ENCODE measurements at places on chromosomes 12 and 14.

DNA sequence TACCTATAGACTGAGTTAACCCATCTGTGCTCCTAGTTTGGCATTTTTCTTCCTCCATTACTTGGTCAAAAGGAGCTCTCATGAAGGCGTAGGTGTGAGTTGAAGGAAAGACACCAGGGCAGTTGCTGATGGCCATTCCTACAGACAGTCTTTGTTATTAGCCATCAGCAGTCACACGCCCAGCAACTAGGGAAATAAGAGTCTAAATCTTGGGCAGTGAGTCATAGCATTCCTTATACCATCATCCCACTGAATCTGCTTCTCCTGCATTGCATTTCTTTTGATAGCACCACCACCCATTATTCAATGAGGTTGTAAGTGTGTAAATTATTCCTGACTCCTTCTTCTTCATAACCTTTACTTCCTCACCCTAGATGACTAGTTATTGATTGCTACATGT is 150.9 kb upstream of the IGF1 start:
- no peak for DNase-seq
- no peaks in the 10 kb centered on the region for H3K27me3 ChIP-seq
- no peaks in the 10 kb centered on the region for H3K36me3 ChIP-seq
- H3K27ac ChIP-seq: no peak overlapping the region

- no peaks in the 10 kb centered on the region for H3K36me3 ChIP-seq
- no peak overlapping the region for H3K4me3 ChIP-seq
- no peaks in the 10 kb centered on the region for H3K4me1 ChIP-seq
- DNase-seq: no peak
- H3K27ac ChIP-seq: no peak overlapping the region
- no peaks in the 10 kb centered on the region for H3K27me3 ChIP-seq
Observed at GRCh38 chr14:86858591-86858990, 1134.4 kb downstream of the GALC start.

- no peak overlapping the region for H3K27ac ChIP-seq
- H3K27me3 ChIP-seq: no peaks in the 10 kb centered on the region
- DNase-seq: no peak
- no peaks in the 10 kb centered on the region for H3K4me1 ChIP-seq
- no peaks in the 10 kb centered on the region for H3K36me3 ChIP-seq
- no peak overlapping the region for H3K4me3 ChIP-seq
Observed at GRCh38 chr12:4388032-4388431, 8.5 kb upstream of the FGF23 start.

DNA sequence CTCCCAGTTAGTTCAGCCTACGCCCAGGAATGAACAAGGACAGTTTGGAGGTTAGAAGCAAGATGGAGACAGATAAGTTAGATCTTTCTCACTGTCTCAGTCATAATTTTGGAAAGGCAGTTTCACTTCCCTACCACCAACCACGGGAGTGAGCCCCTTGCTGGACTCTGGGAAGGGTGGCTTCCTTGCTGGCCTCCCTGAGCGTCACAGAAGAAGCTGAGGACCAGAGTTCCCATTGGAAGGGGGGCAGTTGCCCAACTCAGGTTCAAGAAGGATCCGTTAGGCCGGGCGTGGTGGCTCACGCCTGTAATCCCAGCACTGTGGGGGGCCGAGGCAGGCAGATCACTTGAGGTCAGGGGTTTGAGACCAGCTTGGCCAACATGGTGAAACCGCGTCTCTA is 106.2 kb upstream of the MAX start:
- H3K36me3 ChIP-seq: no peaks in the 10 kb centered on the region
- H3K27me3 ChIP-seq: no peaks in the 10 kb centered on the region
- DNase-seq: peak; percentile 74
- peak overlapping the region; percentile 66 for H3K27ac ChIP-seq

- DNase-seq: no peak
- H3K27ac ChIP-seq: no peak overlapping the region
- no peaks in the 10 kb centered on the region for H3K36me3 ChIP-seq
- no peaks in the 10 kb centered on the region for H3K4me1 ChIP-seq
- no peaks in the 10 kb centered on the region for H3K27me3 ChIP-seq
Observed at GRCh38 chr14:49366416-49366815, 219.8 kb downstream of the RPS29 start.

- no peaks in the 10 kb centered on the region for H3K36me3 ChIP-seq
- no peak for DNase-seq
- H3K27ac ChIP-seq: no peak overlapping the region
- no peak overlapping the region for H3K4me3 ChIP-seq
- no peaks in the 10 kb centered on the region for H3K27me3 ChIP-seq
Observed at GRCh38 chr12:33994857-33995808, 27.2 kb upstream of the ALG10 start.

DNA sequence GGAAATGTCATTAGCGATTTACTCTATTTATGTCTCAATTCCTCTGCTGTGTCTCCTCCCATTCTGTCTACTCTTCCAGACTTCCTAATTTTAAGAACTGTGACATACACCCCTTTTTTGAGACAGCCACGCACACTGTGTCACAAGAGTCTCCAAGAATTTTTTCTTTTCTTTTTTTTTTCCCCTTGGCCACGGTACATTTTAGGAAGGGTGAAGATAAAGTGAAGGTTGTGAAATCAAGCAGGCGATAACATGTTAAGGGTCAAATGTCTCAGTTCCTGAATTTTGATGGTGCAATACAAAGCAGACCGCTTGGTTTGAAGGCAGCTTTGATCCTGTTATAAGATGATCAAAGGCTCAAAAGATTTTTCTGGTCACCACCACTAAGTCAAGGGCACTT is 4.3 kb downstream of the OLR1 start:
- H3K27me3 ChIP-seq: no peaks in the 10 kb centered on the region
- H3K4me1 ChIP-seq: peaks cover 59% of the 10 kb centered on the region
- peak; percentile 93 for DNase-seq
- H3K27ac ChIP-seq: peak overlapping the region; percentile 79
- no peaks in the 10 kb centered on the region for H3K36me3 ChIP-seq
- no peak overlapping the region for H3K4me3 ChIP-seq

Measured in CD14-positive monocyte (primary cell).